ENCODE measurements at places on chromosomes 3 and 15.

DNA sequence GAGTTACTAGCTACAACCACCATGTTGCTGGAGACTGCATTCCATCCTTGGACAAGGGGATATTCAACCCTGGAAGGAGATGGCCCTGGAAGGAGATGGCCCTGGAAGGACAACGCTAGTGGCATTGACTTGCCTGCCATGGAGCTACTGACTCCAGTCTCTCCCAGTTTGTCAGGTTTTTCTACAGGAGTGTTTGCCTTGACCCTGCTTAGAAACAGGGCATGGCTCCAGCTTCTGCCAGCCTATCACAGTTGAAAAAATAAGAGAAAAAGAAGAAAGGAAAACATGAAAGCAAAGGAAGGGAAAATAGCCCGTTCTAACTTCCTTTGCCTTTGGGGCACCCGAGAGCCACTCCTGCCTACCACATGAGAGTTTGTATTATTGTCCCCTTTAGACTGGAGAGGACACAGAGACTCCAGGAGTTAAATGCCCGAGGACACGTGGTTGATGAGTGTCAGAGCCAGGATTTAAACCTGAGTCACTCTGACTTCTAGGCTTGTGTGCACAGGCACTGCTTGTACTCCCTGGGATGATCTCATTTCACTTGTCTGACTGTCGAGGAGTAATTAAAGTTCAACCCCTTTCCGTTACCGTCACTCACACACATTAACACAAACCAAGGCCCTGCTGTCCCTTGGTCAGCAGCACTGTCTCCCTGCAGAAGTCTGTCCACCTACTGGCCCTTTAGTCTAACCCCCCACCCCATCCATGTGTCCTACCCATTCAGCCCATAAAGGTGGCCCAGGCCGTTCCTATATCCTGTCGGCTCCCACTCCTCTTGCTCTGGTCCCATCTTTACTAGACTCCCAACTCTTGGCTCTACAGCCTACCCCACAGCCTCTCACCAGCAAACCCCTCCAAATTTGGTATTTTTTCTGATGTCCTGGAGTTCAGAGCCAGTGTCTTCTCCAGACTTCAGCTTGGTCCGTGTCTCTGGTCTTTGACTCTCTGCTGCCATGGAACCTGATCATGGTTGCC is 46.1 kb downstream of the C2CD4A start:
- no peak for DNase-seq

- DNase-seq = no peak
These were observed 10.3 kb downstream of the LIPC start for GRCh38 chr15:58442122-58442521.

DNA sequence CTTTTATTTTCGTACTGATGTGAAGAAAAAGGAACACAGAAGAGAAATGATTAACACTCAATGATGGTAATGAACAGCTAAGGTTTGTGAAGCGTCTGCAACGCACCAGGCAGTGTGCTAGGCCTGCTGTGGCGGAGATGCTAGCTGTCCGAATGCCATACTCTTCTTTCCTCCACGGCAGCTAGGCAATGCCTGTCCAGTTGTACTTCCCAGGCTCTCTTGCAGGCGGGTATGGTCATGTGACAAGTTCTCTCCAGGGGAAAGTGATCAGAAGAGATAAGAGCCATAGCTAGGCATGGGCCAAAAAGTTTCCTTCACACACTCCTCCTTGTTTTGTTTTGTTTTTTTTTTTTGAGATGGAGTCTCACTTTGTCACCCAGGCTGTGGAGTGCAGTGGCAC is 6.7 kb downstream of the TADA3 start:
- no peak for DNase-seq

- no peak for DNase-seq
These were observed 6.4 kb downstream of the MED12L start for GRCh38 chr3:151091685-151092345.

- no peak for DNase-seq
These were observed 332.3 kb downstream of the ERC2 start for GRCh38 chr3:56135941-56136340.

- DNase-seq = no peak
These were observed 72.8 kb upstream of the RBM5 start for GRCh38 chr3:50015918-50016317.

GRCh38 chr3:77247061-77247460 is 207.2 kb downstream of the ROBO2 start:
- DNase-seq = no peak

- DNase-seq = no peak
These were observed 39.3 kb downstream of the P3H2 start for GRCh38 chr3:190081389-190081788.

- DNase-seq = no peak
These were observed 37.6 kb upstream of the RGMA start for GRCh38 chr15:93126599-93126998.

GRCh38 chr15:53811530-53811929 is 52.1 kb upstream of the WDR72 start:
- no peak for DNase-seq

DNA sequence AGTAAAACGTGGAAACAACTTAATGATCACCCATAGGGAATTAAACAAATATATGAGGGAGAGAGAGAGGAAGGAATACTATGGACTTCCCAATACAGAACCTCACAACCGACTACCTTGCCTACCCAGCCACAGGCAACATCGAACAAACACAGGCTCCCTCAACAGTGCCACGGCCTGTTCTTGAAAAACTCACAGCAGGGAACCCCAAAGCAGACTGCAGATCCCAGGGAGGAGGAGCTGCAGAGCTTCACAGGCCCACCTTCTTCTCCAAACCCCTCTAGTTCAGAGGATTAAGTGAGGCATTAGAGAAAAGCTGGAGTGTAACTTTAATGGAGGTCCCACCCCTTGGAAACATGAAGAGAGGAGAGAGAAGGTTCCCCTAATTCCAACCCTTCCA is 110.2 kb downstream of the ST8SIA2 start:
- no peak for DNase-seq

- DNase-seq = no peak
These were observed 150.8 kb downstream of the ATP10A start for GRCh38 chr15:25712192-25712960.

DNA sequence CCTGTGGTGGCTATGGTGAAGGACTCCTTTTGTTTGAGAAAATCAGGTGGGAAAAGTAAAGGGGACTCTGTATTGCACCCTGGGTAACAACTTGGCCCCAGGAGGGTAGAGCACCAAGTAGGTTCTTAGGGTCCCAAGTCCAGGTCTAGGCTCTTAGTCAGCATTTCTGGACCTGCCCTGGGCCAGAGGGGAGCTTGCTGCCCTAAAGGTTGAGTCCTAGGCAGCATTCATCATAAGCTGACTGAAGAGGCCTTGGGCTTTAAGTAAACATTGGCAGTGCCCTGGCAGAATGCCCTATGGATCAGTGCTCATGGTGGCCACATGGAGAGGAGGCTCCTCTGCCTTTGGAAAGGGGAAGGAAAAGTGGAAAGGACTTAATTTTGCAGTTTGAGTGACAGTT is 268.5 kb upstream of the CTNNB1 start:
- DNase-seq = no peak

GRCh38 chr3:188553569-188553968 is 399.6 kb downstream of the LPP start:
- DNase-seq = no peak
